ENCODE measurements at places on chromosomes 3 and 15.

DNA sequence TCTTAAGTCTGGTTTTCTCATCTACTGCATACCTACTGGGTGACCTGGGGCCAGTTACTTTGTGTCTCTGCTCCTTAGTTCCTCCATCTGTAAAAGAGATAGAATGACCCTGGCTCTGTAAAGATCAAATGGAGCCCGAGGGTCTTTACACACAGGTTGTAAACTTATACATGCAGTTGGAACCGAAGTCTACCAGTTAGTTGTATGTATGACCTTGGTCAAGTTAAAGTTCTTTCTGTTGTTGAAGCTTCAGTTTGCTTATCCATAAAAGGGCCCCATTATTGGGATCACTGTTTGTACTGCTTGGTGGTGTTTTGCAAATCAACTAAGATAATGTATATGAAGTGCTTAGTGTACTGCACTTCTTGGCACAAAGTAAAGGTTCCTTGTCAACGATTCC lies 186.9 kb downstream of the PTPRG start:
- DNase-seq, result no peak

DNA sequence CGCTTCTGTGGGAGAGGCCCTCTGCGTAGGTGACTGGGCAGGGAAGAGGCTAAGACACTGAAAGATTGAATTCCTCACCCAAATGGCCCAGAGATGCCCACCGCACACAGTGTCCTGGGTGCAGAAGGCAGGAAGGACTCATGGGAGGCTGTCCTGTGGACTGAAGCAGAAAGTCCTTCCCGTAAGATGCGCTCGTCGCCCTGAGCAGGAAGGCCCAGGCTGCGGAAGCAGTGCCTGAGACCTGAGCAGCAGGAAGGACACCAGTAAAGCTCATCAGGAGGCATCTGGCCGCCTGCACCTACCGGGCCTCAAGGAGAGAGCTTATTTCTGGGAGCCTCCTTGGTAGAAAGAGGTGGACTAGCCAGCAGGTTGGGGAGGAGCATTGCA lies 3.3 kb downstream of the PAK6 start:
- no peak for DNase-seq

GRCh38 chr3:25558796-25559195 lies 105.9 kb downstream of the TOP2B start:
- DNase-seq, result no peak

DNA sequence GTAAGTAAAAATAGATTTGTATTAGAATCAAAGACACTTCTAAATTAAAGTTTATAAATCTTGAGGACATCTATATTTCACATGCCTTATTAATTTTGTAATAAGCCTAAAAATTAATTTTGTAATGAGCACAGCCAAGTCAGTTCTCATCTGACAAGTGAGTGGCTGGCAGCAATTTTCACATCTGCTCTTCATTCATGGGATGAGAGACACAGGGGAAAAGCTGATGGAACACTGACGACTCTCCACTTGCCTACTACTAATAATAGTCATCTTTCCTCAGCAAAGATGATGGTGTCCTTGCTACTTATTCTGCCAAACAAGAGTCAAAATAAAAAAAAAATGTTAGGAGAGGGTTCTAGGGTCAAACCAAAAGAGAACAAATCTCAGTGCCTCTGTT lies 14.4 kb upstream of the CMSS1 start:
- DNase-seq, result no peak

DNA sequence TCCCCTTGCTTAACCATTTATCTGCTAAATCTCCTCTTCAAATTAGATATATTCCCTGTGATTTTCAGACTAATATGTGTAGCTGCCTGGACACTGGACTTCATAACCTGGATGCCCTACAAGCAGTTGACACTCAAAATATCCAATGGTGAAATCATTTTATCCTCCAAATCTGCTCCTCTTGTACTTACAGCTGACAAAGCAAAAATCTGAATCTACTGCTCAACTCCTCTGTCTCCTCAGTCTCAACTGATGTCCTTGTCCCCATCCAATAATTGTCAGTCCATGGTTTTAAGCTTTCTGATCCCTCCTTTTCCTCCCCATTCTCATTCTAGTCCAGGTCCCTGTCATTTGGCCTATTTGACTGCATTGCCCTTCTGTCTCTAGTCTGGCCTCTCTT lies 411.8 kb downstream of the TBC1D5 start:
- no peak for DNase-seq

GRCh38 chr3:155748611-155749365 lies 3.9 kb upstream of the PLCH1 start:
- no peak for DNase-seq

DNA sequence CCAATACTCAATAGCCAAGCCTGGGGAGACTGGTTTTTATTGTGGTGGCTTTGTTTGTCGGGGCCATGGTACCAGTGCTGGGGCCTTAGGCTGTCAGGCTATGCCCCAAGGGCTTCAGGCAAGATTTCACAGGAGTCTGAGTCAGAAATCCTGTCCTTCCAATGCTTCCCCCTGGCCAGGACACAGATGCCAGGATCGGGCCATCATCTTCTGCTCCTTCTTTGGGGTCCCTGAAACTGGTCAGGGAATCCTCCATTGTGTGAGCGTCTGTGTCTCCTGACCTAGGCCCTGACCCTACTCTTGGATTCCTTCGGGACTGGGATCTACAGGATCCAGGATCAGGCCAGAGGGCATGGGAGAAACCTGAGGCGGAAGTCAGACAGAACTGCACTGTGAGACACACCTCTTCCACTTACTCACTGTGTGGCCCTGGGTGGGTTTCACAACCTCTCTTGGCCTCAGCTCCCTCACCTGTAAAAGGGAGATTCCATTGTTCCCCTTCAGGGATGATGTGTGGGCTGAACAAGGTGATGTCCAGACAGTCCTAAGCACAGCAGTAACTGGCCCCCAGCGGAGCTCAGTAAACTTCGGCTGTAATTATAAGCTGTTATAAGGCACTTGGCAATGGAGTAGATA lies 292.7 kb downstream of the UACA start:
- no peak for DNase-seq

GRCh38 chr3:155491696-155492095 lies 198.2 kb upstream of the STRIT1 start:
- DNase-seq, result no peak

DNA sequence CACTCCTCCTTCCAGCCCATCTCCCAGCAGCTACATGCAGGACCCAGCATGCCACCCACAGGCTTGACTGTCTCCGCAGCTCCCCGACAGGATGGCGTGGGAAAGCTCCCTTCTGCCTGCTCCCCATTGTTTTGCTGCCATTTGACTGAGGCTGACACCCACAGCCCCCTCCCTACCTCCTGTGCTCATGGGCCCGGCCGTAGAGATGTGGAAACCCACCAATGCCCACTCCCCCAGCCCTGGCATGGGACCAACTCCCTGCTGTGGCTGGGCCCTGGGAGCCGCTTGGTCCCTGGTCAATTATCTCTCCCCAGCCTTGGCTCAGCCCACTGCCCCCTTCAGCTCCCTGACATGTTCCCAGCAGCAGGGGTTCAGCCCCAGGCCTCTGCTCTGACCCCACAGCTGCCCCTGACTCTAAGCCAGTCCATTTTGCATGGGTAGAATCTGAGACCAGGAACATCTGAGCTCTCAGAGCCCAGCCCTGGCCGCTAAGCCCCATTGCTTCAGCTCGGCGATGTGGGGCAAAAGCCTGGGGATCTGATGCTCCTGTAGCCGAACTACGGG lies 8.2 kb downstream of the C3orf22 start:
- DNase-seq, result no peak

DNA sequence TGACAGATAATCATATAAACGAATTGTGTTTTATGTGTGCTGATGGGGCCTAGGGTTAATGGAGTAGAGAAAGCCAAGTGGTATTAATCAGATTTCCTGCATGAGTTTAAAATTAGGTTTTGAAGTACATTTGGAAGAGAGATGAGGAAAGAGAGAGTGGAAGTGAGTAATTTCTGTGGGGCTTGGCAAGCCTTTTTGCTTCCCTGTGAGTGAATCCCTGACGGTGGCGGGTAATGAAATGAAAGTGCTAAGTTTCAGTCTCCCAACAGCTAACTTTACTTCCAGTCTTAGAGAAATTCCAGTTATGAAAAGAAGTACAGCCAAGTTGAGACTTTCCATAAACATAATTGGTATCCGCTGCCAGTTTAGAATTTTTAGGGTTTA lies 139.4 kb downstream of the BBX start:
- DNase-seq, result no peak

DNA sequence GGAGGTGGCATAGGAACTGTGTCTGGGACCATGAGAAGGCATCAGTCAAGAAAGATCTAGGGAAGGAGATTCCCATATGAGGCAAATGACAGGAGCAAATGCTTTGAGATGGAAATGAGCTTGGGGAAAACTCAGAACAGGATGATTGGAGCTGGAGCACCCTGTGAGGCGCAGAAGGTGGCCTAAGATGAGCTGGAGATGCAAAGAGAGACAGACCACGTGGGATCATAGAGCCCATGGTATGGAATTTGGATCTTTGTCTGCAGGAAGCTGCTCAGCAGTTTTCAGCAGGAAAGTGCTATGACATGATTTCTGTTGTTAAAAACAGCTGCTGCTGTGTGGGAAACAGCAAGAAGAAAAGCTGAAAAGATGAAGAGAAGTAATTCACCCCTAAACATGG lies 310.6 kb downstream of the MAGI1 start:
- no peak for DNase-seq

DNA sequence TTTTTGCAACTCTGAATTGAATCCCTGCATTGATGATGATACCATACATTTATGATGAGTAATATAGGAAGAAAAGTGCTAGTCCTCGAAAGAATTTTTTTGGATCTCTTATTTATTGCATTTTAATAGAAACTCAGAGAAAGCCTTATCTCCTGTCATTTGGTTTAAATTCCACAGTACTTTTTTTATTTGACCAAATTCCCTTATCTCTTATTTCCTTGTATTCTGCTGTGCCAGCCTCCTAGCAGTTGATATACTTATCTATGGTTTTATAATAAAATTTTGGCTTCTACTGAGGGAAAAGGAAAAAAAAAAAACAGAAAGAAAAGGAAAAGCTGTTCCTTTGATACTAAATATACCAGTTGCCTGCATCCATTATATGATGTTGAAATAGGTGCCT lies 535.1 kb upstream of the NR2F2 start:
- DNase-seq, result no peak

- no peak for DNase-seq
Observed at GRCh38 chr3:66113542-66113941, 74.8 kb upstream of the MAGI1 start.

GRCh38 chr15:29323557-29323956 lies 53.9 kb upstream of the NSMCE3 start:
- no peak for DNase-seq

DNA sequence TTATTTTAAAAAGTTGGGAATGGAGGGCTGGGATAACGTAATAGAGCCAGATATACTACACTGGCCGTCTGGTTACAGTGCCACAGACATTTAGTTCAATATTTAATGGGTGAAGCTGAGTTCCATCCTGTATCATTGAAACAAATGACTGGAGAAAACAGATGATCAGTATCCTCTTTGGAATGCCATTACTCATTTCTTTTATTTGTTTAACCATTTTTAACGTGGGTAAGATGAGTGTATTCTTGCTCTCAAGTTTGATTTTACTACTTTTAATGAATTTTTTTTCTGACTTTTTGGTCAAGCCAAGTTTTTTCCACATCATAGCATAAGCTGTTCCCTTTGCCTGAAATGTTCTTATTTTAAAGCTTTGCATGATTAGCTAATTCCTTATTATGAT lies 53.9 kb upstream of the GRM7 start:
- DNase-seq, result no peak

GRCh38 chr3:142115867-142116668 lies 33.3 kb downstream of the TFDP2 start:
- DNase-seq, result no peak

- no peak for DNase-seq
Observed at GRCh38 chr15:75107516-75107907, 84.1 kb downstream of the PPCDC start.

GRCh38 chr3:41064070-41064469 lies 135.2 kb upstream of the CTNNB1 start:
- no peak for DNase-seq

GRCh38 chr15:93210995-93211394 lies 122.0 kb upstream of the RGMA start:
- no peak for DNase-seq

GRCh38 chr3:9955067-9955502 lies 2.9 kb upstream of the PRRT3 start:
- no peak for DNase-seq

DNA sequence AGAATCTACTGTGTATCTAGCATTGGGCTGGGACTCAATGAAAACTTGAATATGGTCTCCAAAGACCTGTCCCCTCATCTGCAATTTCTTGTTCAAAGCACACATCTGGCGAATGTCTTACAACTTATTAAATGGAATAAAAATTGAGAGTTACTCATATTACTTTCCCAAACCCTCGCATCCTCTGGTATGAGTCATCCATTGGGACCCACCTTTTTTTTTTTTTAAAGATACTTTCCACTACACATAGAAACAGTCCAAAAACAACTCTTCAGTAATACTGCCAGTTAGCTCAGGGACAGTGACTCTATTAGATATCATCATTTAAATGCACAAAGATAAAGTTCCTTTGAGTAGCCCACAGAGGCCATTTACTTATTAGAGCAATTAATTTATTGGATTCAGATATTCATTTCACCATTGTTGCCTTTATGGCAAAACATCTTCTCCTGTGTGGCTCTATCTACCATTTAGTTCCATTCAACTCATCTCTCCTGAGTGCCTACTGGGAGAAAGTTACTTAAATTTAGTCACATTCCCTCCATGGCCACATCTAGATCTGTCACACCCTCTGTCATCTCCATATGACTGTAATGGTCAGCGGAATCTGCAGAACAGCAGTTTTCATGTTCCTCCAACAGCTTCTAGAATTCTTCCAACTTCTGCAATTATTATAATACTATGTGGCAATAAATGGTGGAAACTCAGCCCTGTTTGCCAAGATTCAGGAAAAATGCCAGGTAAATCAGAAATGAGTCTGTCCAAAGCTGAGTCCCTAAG lies 77.9 kb upstream of the ARHGEF3 start:
- no peak for DNase-seq

GRCh38 chr15:29920515-29920914 lies 98.2 kb upstream of the TJP1 start:
- no peak for DNase-seq

- DNase-seq, result no peak
Observed at GRCh38 chr3:141181819-141182218, 49.8 kb upstream of the PXYLP1 start.

DNA sequence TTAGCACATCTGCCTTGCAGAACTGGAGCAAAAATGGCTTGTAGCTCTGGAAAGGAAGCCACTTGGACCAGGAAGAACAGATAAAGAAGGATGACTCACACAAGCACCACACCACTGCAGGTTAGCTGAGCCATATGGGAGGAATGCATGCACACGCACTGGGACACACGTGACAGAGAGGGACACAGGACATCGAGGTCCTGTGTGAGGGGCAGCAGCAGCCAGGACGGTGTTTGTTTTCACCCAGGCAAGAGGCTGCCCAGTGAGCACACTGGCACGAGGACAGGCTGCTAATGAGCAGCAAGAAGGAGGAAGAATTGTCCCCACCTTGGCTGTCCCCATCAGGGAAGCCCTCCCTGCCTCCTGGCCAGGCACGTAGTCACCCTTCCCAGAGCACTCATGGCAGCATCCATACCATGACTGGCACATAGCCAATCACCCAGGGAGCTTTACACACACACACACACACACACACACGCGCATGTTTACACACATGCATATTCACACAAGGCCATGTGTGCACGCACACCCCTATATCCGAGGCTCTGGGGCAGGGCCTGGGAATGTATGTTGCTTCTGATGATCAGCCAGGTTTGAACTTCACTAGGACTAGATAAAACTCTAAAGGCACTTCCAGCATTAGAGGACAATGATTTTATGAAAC lies 24.0 kb upstream of the SPTBN5 start:
- no peak for DNase-seq

- DNase-seq, result no peak
Observed at GRCh38 chr15:68609629-68610028, 30.8 kb downstream of the CORO2B start.
